ENCODE measurements at places on chromosomes 2 and 18. TPM values are rescaled to one million over a fixed set of nuclear protein-coding genes. Genes with fewer than 3 reads are reported as not detected.

DNA sequence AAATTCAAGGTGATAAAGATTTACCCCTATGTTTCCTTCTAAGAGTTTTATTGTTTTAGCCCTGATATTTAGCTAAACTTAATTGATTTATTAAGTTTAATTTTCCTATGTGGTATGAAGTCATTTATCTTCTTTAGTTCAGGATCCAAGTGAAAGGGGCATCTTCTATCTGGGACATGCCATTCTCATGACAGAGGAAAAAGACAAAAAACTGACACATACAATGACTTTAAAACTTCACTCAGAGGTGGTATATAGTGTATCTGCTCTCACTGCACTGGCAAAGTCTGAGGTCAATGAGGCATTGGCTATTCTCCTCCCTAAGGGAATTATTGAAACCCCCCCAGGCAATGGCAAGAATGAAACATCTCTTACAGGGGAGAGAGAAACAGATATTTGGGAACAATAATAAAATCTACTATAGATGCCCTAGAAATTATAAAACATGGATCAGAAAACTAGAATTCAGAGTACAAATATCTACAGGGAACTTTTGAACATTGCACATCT, 237.4 kb downstream of the MYCN start:
- H3K4me1 ChIP-seq = peaks cover 12% of the 10 kb centered on the region
- DNase-seq = no peak
- H3K27ac ChIP-seq = no peak overlapping the region
- H3K36me3 ChIP-seq = no peaks in the 10 kb centered on the region
- no peak overlapping the region for H3K4me3 ChIP-seq

KIAA2012 gene
- total RNA-seq = 0.24 TPM

DNA sequence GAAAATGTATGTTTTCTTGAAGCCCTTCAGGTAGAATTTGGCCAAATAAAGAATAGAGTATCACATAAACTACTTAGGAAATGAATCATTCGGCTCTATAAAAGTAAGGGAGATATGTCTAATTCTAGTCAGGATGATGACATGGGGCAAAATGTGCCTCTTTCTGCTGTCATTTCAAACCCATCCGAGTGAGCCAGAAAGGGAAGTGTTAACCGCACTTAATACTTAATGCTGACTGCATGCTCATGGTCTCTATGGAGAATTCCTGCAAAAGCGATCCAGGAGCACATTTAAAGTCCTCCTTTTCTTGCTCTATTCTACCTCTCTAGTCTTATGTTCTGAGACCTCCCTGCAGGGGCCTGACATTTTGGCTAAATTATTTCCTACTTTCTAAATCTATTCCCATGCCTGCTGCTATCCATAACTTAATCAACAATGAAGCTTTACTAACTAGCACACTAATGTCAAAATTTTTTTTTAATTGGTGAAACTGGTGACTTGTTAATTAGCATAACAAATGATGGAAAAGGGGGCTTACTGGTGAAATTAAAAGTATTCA, 127.4 kb downstream of the CDC42EP3 start:
- H3K27me3 ChIP-seq = peaks cover 2% of the 10 kb centered on the region
- H3K36me3 ChIP-seq = no peaks in the 10 kb centered on the region
- H3K4me3 ChIP-seq = no peak overlapping the region
- no peak overlapping the region for H3K27ac ChIP-seq
- no peak for DNase-seq
- no peaks in the 10 kb centered on the region for H3K4me1 ChIP-seq

- H3K27ac ChIP-seq = no peak overlapping the region
- no peaks in the 10 kb centered on the region for H3K36me3 ChIP-seq
- no peak overlapping the region for H3K4me3 ChIP-seq
- peak; percentile 14 for DNase-seq
Observed at GRCh38 chr2:239773228-239774141, 251.7 kb downstream of the NDUFA10 start.

- H3K27me3 ChIP-seq = no peaks in the 10 kb centered on the region
- no peak for DNase-seq
- no peak overlapping the region for H3K27ac ChIP-seq
- H3K36me3 ChIP-seq = peaks cover 16% of the 10 kb centered on the region
- no peak overlapping the region for H3K4me3 ChIP-seq
Observed at GRCh38 chr18:8073167-8073566, 506.1 kb downstream of the PTPRM start.

DNA sequence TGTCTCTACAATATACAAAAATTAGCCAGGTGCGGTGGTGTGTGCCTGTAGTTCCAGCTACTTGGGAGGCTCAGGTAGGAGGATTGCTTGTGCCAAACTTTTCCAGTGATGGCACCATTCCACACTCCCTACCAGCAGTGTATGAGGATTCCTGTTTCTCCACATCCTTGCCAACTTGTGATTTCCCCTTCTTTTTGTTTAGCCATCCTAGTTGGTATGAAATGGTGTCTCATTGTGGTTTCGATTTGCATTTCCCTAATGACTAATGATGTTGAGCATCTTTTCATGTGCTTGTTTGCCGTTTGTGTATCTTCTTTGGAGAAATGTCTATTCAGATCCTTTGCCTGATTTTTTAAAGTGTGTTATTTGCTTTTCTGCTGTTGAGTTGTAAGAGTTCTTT, 41.0 kb downstream of the EPB41L5 start:
- no peak for DNase-seq
- H3K4me3 ChIP-seq = no peak overlapping the region
- H3K27me3 ChIP-seq = no peaks in the 10 kb centered on the region
- peaks cover 5% of the 10 kb centered on the region for H3K4me1 ChIP-seq
- H3K36me3 ChIP-seq = peaks cover 74% of the 10 kb centered on the region

GRCh38 chr2:120886534-120887319, 151.1 kb downstream of the GLI2 start:
- no peak overlapping the region for H3K4me3 ChIP-seq
- H3K27ac ChIP-seq = peak overlapping the region; percentile 21
- no peaks in the 10 kb centered on the region for H3K27me3 ChIP-seq
- H3K36me3 ChIP-seq = no peaks in the 10 kb centered on the region

GRCh38 chr2:189037518-189037917, 63.3 kb downstream of the COL3A1 start:
- DNase-seq = no peak
- peaks cover 2% of the 10 kb centered on the region for H3K4me1 ChIP-seq
- H3K27ac ChIP-seq = peak overlapping the region; percentile 74
- H3K36me3 ChIP-seq = peaks cover 54% of the 10 kb centered on the region
- no peak overlapping the region for H3K4me3 ChIP-seq
- no peaks in the 10 kb centered on the region for H3K27me3 ChIP-seq
